IPS-NIHi11 (cell line): ENCODE measurements at places on chromosomes 1 and 21.

DNA sequence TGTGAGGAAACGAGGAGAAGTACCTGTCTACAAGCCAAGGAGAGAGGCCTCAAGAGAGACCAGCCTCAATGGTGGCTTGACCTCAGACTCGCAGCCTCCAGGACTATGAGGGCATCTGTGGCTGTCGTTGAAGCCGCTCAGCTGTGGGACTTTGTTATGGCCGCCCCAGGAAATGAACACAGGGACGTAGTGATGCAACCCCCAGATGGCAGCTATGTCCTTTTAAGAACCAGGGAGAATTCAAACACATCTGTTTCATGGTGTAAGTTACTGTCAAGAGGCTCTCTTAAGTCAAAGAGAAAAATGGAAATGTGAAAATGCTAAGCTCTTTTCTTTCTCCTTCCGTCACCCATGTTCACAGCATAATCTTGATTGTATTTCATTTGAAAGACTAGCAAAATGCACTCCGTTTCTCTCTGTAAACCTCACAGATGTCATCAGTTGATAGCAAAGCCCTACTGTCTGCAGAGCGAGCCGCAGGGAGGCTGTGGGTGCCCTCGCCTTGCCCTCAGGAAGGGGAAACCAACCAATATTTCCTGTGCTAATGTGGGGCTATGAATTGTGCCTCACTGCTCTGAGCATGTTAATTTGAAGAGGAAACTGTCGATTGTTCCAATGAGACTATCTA is 21.3 kb downstream of the UBASH3A start:
- no peak for DNase-seq

- DNase-seq, result no peak
Measured at GRCh38 chr1:186210258-186210657, 164.8 kb downstream of the TPR start.

DNA sequence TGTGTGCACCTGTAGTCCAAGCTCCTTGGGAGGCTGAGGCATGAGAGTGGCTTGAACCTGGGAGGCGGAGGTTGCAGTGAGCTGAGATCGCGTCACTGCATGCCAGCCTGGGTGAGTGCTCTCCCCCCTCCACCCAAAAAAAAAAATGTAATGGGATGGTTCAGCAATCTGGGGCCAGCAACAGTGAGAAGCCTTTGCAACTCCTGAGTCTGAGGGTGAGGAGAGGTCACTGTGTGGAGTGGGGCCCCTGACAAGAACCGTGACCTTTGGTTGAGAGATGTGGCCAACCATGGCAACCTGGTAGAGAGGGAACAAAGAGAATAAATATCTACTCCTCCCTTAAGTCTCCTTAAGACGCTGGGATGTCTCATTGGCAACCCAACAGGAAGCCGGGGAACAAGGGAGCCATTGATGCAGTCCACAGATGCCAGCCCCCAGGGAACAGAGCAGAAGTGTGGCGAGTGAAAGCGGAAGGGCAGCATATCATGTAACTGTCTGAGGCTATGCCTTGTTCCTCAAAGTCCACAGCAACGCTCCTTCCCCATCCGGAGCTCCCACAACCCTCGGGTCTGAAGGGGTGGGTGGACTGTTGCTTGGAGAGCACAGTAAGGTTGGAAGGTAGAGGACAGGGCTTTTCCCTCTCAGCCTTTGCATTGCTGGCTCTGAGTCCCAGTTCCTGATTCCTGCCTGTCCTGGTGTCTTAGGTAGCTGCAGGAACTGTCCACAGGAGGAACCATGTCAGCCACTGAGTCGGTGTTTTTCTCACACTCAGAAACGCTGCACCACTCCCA is 8.3 kb downstream of the TRNP1 start:
- DNase-seq, result no peak

DNA sequence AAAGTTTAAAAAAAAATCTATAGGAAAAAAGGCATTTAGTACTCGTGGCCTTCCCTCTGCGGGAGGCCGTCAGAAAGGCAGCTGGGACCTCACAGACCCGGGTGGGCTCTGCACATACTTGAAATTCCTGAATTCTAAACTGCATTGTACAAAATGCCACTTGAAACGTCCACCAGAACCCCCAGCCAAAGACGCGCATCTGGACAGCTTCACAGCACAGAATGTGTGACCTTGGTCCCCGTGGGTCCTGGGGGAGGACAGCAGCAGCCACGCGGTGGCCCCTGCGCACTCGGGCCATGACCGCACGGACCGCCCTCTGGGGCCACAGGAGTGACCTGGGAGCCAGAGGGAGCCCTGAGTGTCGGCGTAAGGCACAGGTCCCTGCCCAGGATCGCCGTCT is 20.6 kb upstream of the MRPS14 start:
- DNase-seq, result no peak

DNA sequence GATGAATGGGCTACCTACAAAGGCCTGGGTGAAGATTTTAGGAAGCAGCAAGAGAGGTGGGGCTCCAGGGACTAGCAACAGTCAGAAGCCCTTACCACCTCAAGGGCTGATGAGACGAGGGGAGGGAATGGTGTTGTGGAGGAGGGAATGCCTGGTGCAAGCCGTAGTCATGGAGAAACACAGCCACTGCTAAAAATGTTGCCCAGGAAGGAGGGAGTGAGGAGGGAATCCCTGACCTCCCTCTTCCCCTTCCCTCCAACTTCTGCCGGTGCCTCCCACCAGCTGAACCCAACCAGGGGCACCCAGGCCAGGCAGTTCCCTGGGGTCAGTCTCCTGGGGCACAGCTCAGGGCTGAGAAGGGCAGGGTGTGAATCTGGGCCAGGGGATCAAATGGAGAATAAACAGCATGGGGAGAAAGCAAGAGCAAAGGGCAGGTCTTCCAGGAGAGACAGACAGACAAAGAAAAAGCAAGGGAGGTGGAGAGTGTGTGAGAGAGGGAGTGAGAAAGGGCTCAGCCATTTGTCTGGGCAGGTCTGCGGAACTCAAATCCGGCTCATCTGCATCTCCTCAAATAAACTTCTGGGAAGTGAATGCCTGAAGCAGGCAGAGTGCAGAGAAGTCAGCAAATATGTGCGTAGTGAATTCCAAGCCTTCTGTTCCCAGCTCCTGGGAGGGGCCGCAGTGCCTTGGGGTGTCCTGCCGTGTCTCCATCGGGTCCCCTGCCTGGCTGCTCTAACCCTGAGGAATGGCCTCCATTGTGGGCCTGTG is 27.1 kb upstream of the POU3F1 start:
- DNase-seq, result no peak

GRCh38 chr1:109990302-109990653 is 5.7 kb downstream of the AHCYL1 start:
- DNase-seq, result no peak

DNA sequence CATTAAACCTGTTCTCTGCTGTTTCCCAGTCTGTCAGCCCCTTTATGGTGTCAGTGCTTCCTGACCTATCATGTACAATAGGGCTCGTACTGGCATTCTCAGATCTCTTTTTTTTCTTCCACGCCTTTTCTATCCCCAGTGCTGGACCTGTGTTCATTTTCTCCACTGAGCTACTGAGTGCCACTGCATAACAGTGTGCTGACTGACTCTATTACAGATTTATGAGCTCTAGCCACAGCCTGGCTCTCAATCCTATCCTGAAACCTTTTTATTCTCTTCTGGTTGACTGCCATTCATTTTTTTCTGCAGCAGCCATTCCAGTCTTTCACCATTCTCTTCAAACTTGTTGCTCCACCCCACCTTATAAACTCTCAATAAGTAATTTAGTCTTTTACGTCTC is 59.6 kb upstream of the MACF1 start:
- DNase-seq, result no peak

DNA sequence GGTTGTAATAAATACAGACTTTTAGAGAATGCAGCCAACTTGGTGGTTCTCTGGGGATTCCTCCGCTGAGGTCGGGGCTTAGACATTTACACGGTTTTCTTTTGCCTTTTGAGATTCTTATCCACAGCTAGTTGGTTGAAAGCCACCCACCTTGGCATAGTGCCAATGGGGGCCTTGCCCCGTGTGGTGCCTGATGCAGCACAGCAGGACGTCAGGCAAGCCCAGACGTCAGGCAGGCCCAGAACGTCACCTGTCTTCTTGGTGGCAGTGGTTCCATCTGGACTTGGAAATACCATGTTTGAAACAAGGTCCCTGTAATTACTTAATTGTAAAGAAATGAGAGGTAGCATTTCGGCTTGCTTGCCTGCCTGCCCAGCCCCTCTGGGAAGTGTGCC is 78.5 kb downstream of the GALNT2 start:
- no peak for DNase-seq

- DNase-seq, result no peak
Measured at GRCh38 chr1:39737546-39738169, 1.0 kb upstream of the PPIE start.

GRCh38 chr1:22865736-22866135 is 106.9 kb downstream of the LACTBL1 start:
- no peak for DNase-seq

DNA sequence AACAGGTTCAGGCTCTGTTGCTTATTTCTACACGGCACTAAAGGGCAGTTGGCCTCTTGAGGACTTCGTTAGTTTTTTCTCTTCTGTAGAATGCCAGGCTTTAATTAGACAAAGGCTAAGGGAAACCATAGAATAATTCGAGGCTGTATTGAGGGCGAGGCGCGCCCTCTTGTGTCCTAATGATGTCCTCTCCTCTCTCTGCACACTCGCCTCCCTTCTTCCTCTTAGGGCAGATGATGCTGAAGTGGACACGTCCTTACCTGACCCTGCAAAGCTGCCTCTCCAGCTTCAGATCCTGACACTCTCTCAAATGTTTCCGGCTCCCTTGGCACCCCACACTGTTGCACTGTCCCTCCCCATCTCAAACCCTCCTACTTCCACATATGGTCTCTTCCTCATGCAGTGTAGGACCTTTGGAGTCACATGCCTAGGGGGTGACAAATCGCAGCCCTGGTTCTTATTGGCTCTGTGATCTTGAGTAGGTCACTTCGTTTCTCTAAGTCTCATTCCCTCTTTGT is 1.9 kb upstream of the ZSCAN20 start:
- DNase-seq, result peak; percentile 89

- no peak for DNase-seq
Measured at GRCh38 chr1:109969146-109969829, 15.3 kb upstream of the AHCYL1 start.

DNA sequence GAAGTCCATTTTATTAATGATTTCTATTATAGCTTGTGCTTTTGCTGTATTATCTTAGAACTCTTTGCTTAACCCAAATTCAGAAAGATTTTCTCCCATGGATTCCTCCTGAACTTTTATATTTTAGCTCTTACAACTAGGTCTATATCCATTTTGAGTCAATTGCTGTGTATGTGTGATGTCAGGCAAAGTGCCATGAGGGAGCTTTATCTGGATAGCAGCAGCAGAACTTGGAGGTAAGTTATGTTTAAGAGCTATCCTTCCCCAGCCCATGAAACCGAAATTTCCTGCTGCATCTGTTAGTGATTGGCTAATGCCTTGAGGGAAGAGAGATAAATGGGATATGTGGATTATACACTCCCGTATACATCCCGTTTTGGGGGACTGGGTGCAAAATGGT is 29.9 kb downstream of the ADAM30 start:
- no peak for DNase-seq

GRCh38 chr1:151267760-151268159 is 13.2 kb downstream of the PSMD4 start:
- no peak for DNase-seq

- no peak for DNase-seq
Measured at GRCh38 chr1:18789246-18789645, 70.2 kb downstream of the TAS1R2 start.

DNA sequence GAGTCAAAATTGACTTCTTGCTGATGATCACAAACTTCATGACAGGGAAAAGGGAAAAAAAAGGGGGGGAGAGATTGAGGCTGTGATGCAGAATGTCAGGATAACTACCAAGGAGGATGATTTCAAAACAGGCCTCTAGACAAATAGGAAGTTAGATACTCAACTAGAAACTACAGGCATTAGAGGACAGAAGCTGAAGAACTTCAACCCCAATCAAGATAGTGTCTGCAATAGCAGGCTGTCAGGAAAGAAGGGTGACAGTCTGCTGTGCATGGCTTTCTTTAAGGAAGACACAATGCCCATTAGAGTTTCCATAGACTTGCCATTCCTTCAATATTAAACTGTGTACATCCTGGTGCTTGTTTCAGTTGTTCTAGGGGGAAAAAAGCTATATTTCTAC is 257.2 kb downstream of the TTLL7 start:
- DNase-seq, result no peak

DNA sequence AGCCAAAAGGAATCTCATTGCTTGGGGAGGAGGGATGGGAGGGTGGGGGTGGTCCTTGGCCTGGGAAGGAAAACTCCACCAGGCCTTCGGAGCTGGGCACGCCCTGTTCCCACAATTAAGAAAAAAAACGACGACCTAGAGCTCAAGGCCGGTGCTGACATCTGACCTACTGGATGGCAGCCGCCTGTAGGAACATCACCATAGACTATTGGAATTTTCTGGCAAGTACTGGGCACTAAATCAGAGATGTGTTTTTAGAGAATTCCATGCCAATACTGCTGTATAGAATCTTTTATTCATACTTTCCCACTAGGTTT is 729 bp downstream of the NADK start:
- DNase-seq, result no peak

DNA sequence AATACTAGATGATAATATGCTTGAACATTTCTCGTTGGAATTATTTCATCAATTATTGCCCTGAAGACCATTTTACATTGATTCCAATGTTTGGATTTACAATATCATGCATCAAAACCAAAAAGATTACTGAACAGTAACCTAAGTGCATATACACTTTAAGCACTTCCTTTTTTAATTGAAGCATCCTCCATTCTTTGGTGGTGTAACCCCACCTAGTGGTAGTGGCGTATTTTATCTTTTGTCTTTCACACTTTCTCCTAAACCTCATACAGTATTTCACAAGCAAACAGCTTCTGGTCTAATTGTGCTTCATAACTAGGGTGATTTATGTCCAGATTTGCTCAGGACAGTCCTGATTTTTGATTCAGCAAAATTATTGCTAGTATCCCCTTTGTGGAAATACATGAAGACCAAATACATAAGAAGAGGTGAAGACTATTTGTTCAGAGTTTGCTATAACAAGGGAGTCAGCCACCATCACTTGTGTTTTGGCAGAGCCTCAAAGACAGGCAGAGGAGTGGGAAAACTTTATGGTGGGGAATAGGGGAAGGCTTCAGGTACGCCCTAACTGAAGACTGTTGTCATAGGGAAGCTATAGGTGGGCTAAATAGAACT is 3.4 kb upstream of the NVL start:
- DNase-seq, result peak; percentile 35

- DNase-seq, result no peak
Measured at GRCh38 chr1:153547560-153548551, 1.2 kb downstream of the S100A3 start.

DNA sequence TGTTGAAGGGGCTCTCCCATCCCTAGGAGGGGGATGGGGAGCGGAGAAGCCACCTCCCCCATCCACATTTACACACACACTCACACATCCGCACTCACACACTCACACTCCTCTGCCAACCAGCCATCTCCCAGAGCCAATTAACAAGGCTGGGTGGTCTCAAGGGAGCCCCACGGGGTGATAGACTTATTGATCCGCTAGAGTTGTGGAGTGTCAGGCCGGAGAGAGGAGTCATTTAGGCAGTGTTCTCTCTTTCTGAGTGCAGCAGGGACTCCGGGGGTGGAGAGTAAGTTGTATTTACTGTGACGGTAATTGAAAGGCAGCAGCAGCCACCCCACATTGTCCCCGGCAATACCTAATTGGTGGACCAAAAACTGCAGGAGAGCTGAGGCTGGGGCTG is 61.6 kb downstream of the KLHDC7A start:
- peak; percentile 39 for DNase-seq
